HT1080 (cell line): ENCODE measurements at places on chromosomes 2 and 18.
A peak's percentile ranks its signal among the peaks of the same experiment; 100 is the strongest.

DNA sequence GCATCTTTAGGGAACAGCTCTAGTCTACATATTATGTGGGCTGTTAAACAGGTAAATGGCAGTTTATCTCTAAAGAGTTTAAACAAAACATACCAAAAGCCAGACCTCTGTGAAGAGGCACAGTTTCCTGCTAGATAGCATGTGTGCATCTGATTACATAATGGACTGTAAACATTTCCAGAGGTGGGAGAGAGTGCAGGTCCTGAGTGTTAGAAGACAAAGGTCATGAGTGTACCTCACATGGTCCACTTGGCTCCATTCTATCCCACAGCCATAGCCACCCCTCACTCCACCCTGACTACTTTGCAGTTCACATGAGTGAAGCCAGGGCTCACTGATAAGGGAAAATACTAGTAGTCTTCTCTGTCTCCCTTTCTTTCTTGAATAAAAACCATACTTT lies 233.4 kb downstream of the MTX2 start:
- DNase-seq, result no peak

GRCh38 chr2:128986867-128987268 lies 668.2 kb upstream of the HS6ST1 start:
- no peak for DNase-seq

GRCh38 chr18:75406491-75407445 lies 20.7 kb downstream of the SMIM21 start:
- no peak for DNase-seq

- no peak for DNase-seq
Observed at GRCh38 chr2:157287160-157287559, 29.7 kb downstream of the GALNT5 start.

DNA sequence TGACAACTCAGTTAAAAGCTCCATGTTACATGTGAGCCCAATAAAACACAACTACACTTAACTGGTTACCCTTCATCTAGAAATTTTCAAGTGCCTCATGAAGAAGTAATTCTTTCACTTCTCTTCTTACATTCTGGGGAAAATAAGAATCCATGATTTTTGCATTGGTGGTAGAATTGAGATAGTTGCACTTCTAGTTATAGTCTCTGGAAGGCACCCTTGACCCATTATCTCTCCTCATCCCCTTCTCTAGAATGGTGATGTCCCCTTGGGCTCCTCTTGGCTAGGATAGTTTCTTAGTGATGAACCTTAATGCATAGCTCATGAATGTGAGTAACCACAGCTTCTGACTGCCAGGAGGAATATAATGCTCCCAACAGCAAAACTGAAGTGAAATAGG lies 3.6 kb downstream of the LGALSL start:
- DNase-seq, result no peak

- no peak for DNase-seq
Observed at GRCh38 chr2:224400886-224401632, 848 bp downstream of the FAM124B start.

- DNase-seq, result peak; percentile 12
Observed at GRCh38 chr2:6828299-6828584, 37.5 kb downstream of the CMPK2 start.

GRCh38 chr2:156538083-156538504 lies 101.9 kb downstream of the GPD2 start:
- peak; percentile 0 for DNase-seq

DNA sequence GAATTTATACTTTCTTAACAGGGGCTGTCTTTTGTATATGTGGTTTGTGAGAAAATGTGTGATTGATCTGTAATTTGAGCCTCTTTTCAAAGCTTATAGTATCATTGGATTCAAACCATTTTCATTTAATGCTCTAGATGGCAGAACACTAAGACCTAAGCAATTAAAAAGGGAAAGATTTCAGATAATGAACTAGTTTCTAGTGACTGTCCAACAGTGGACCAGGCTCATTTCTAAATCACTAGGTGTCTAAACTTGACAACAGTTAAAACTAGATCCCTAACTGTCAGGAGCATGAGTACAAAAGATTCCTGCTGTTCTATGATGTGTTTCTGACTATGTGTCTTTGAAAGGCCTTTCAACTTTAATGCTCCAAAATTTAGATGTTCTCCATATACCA lies 54.6 kb downstream of the ANKRD44 start:
- no peak for DNase-seq

- DNase-seq, result no peak
Observed at GRCh38 chr2:86645752-86646151, 22.1 kb upstream of the RNF103 start.

GRCh38 chr18:27652480-27653121 lies 467.5 kb upstream of the CHST9 start:
- no peak for DNase-seq

- no peak for DNase-seq
Observed at GRCh38 chr2:200435379-200435778, 74.5 kb downstream of the KCTD18 start.

DNA sequence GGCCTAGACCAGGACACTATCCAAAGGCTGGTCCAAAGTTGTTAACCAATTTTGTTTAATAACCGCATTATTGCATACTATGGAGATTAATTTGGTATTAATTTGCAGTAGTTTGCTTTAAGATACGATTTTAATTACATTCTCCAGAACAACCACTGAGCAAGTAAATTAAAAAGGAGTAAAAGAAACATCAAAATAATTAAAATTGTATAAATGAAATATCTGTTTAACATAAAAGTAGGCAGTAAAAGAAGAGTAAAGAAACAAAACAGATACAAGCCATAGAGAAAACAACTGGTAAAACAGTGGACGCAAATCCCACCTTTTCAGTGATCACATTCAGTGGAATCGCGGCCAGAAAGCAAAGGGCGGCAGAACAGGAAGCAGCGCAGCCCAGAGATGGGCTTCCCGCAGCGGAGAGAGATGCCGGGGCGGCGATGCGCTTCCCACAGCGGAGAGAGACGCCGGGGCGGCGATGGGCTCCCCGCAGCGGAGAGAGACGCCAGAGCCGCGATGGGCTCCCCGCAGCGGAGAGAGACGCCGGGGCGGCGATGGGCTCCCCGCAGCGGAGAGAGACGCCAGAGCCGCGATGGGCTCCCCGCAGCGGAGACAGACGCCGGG lies 176.8 kb downstream of the RTP5 start:
- no peak for DNase-seq

DNA sequence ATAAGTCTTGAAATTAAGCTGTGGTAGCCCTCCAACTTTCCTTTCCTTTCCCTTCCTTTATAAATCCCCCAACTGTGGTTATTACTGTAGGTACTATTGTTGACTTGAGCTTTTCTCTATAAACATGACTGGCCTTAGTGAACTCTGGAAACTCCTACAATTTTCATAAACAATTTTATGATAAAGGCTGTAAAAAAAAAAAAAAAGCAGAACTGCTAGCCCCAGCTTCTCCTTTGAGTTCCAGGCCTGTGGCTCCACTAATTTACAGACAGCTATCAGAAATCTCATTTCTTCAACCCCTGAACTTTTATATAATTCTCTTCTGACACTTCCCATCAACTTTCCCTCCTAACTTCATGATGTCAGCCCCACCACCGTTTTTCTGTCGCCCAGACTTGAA lies 174.3 kb downstream of the IKZF2 start:
- DNase-seq, result no peak

GRCh38 chr2:54261537-54261936 lies 5.5 kb upstream of the TSPYL6 start:
- DNase-seq, result no peak

DNA sequence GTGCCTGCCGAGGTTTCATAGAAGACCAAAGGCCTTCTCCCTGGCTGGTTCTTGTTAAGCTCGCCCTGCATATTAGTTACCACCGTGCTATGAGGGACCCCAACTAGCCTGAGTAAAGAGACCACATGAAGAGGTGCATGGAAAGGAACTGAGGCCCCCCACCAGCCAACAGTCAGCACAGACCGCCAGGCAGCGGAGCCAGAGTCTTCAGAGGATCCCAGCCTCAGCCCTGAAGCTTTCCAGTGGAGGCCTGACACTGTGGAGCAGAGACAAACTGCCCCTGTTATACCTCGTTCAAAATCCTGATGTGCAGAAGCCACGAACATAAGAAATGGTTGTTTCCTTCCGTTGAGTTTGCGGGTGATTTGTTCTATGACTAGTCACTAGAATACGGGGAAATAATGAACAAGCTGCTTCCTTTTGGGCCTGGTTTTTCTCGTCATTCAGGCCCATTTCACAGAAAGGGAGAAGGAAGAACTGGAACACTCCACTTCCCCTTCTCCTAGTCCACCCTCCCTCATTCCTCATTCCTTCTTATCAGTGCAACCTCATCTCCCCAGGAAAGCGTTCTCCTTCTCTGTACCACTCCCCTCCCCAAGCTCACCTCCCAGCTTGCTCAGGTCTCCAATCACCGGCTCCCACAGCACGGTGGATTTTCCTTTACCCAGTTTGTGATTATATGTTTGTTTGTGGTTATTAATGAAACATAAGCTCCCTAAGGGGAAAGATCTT lies 3.0 kb upstream of the GLI2 start:
- DNase-seq, result no peak

DNA sequence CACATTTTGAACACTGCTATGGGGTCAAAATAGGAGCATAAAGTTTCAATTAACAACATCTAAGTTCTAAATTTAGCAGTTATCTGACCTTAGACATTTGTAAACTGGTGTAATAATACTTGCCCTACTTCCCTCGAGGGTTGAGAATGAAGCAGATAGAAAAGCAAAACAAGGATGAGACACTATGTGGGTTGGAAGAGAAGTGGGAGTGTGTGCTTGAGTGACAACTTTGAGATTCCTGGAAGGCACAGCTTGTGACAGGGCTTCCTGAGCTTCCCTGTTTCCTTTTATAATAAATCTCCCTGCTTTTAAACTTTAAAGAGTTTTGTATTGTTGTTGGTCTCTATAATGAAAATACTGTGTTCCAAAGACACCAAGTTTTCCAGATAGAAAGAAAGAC lies 128.6 kb upstream of the CHST9 start:
- DNase-seq, result no peak

DNA sequence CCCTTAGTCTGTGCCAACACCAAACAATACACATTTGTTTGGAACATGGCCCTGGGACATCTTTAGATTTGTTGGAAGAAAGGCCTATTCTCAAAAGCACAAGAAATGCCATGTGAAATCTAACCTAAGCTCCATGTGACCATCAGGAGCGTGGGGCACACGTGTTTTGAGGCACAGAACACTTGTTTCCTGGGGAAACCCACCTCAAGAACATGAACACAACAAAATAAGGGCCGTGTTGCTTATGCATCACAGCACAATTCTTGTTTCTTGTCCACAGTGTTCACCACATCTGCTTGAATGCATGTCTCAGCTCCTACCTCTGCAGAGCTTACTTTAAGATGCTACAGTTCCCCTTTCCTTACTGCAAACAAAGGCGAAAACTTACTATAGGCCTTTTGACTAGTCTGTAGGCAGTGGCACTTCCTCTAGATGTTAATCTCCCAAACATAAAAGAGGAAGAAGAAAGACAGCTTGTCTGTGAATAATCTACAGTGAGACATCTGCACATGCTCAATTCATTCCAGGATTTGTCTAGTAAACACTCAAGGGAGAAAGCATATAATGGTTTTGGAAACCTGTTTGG lies 165.0 kb downstream of the ANKRD44 start:
- no peak for DNase-seq

DNA sequence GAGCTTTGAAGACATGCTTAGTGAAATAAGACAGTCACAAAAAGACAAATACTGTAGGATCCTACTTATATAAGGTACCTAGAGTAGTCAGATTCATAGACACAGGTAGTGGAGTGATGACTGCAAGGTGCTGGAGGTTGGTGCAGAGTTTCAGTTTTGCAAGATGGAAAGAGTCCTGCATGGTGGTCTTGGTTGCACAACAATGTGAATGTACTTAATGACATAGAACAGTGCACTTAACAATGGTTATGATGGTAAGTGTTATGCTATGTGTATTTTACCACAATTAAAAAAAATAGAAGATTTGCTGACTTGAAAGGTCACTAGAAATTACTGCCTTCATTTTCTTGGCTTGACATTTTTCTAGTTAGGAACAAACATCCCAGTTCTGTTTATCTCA lies 9.5 kb downstream of the CERS6 start:
- DNase-seq, result no peak

DNA sequence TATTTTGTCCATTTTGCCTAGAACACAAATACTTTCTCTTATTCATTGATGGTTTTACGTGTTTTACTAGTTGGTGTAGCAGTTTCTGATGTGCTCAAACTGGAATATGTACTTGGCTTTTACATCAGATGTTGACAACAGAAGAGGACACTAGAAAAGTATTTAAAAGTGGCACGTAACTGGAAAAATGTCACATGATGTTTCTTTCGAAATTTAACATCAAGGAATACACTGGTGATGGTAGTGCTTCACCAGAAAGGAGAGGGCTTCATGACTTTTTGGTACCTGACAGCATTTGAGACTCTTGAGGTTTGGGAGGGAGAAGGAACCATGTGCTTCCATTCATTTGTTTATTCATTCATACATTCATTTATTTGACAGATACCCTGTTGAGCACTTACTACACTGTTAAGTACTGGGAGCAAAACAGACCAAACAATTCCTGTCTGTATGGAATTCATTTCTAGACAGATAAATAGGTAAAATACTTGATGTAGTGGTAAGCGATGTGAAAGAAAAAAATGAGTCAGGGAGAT lies 1.5 kb downstream of the GIGYF2 start:
- no peak for DNase-seq

DNA sequence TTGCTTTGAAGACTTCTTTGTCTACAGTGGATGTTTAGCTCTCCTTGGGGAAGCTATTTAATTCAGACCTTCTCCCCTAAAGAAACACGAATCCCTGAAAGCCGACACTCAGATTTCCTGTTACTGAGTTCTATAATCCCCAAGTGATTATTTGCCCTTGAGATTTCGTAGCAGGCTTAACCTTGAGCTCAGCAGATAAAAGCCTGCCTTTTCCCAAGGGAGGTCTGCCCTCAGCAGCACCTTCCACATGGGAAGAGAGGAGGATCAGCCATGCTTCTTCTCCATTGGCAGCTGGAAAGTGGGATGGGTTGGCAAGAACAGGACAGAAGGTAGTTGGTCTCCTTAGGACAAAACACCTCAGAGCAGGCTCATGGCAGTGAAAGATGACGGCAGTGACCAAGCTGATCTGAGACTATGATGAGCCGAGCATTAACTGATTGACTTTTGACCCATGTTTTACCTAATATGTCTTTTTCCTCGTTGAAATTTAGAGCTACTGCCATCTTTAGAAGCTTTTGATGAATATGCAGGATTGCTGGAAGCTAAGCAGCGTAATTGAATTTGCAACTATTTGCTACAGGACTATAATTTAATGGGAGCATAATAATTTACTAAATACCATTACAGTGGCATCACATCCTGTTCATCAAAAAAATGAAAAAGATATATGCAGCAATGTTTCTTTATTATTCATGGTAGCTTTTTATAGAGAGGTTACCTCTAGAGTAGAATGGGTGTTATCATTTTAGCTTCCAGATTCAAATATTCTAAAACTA lies 511.1 kb upstream of the ID2 start:
- DNase-seq, result no peak

DNA sequence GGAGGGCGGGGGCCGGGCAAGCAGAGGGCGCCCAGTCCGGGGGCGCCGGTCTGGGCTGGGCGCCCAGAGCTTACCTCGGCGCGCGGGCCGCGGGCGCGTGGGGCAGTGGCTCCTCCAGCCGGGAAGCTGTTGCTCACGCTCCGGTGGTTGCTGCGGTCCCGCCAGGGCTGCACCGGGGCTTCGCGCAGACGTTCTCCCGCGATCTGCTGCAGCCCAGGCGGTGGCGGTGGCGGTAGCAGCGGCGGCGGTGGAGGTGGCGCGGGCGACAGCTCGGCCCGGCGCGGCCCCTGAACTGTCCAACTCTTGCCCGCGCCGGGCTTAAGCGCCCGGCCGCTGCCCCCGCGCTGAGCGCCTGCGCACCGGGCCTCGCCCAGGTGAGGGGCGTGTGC lies 391 bp downstream of the ZNF385B start:
- DNase-seq, result no peak

- DNase-seq, result no peak
Observed at GRCh38 chr18:73766910-73767515, 380.6 kb downstream of the FBXO15 start.
